Activated naive CD4-positive, alpha-beta T cell (primary cell): ENCODE measurements at places on chromosomes 11 and 22.

DNA sequence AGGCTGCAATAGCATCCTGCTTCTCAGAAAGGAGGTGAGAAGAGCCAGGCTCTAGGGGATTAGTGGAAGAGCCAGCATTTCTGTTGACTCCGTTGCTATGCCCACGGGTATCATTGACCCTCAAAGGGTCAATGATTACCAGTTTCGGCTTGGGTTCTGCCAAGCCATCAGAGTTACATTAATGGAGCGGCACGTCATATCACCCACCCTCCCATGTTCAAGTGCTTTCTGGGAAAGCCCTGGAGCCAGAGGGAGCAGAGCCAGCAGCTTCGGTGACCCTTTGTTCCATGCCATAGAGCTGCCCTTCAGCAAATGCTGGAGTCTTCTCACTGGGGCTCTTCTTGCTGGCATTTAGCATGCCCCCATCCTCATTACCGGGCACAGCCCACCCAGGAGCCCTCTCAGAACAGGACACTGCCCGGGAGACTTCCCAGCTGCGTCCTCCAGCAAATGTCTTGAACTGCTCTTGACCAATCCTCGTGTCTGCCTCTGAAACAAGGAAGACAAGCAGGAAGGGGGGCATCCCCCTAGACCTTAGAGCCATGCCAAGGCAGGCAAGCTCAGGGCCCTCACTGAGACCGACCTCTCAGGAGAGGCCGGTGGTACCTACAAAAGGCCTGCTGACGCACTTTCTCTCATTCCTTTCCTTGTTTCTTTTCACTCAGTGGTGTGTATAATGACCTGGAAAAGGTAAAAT is 14.6 kb downstream of the KCNJ1 start:
- DNase-seq: no peak

DNA sequence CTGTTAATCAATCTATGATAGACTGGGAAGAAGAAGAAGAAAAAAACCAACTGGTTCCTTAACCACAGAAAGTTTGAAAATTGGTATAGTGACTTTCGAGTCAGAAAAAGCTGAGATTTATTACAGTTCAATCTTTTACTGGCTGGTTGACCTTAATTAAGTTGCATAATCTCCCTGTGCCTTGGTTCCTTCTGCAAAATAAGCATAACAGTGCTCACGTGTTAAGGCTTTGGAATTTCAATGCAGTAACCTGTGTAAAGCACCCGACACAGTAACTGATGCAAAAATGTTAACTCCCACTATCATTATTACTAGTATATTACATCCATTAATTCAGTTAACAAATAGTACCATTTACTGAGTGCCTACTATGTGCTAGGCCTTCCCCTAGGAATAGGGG is 22.6 kb upstream of the E2F8 start:
- no peak for DNase-seq

GRCh38 chr11:131985846-131986301 is 615.5 kb downstream of the NTM start:
- no peak for DNase-seq

GRCh38 chr11:12817681-12818332 is 143.6 kb downstream of the TEAD1 start:
- no peak for DNase-seq

GRCh38 chr11:40129266-40129665 is 1330.2 kb downstream of the LRRC4C start:
- no peak for DNase-seq

GRCh38 chr22:46969491-46969890 is 207.0 kb downstream of the TBC1D22A start:
- DNase-seq: no peak

- DNase-seq: no peak
Measured at GRCh38 chr11:65431451-65432099, 9.0 kb downstream of the NEAT1 start.

DNA sequence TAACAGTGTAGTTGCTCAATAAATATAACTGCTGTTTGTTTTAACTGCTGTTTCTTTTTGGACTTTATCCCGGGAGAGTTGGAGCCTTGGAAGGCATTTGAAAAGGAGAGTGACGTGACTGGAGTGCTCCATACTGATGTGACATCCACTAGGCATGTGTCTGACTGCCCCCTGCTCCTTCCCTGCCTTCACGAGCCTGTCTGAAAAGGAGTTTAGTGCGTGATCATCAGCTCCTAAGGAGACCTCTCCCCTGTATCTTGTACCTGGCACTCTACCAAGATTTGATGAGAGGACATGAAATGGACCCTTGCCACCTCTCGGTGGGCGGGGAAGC is 22.9 kb downstream of the ZBTB16 start:
- no peak for DNase-seq

DNA sequence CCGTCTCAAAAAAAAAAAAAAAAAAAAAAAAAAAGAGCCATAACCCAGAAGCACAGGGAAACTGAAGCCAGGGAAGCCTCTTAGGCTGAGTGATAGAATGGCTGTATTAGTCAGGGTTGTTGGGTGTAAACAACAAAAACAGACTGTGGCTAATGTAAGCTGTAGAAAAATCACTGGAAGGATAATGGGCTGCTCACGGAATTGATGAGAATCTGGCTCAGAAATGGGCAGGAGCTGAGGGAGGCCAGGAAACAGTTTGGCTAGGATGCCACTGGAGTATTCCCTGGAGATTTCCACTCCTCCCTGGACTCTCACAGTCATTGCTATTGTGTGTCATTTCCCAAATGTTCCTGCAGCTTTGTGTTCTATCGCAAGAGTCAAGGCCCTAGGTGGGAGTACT is 22.4 kb downstream of the SLC22A6 start:
- DNase-seq: no peak

DNA sequence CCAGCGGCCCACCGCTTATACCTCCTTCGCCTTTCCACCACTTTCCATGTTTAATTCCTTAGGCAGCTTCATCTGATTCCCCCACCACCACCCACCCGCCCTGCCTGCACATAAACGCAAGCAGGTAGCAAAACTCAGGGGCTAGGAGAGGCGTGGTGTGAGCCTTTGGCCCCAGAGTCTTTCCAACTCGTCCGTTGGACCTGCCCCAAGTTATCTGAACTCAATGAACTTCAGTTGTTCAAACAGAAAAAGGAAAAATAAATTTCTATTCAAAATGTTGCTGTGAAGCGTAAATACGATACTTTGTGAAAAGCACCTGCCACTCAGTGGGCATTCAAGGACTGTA is 814 bp upstream of the CDON start:
- no peak for DNase-seq

- DNase-seq: no peak
Measured at GRCh38 chr11:13238879-13239514, 38.6 kb upstream of the BMAL1 start.

GRCh38 chr11:31397239-31397834 is 27.7 kb downstream of the DNAJC24 start:
- no peak for DNase-seq

- DNase-seq: no peak
Measured at GRCh38 chr11:119501777-119502405, 78.9 kb upstream of the THY1 start.

- DNase-seq: no peak
Measured at GRCh38 chr11:73759610-73760134, 1.2 kb downstream of the RAB6A start.

DNA sequence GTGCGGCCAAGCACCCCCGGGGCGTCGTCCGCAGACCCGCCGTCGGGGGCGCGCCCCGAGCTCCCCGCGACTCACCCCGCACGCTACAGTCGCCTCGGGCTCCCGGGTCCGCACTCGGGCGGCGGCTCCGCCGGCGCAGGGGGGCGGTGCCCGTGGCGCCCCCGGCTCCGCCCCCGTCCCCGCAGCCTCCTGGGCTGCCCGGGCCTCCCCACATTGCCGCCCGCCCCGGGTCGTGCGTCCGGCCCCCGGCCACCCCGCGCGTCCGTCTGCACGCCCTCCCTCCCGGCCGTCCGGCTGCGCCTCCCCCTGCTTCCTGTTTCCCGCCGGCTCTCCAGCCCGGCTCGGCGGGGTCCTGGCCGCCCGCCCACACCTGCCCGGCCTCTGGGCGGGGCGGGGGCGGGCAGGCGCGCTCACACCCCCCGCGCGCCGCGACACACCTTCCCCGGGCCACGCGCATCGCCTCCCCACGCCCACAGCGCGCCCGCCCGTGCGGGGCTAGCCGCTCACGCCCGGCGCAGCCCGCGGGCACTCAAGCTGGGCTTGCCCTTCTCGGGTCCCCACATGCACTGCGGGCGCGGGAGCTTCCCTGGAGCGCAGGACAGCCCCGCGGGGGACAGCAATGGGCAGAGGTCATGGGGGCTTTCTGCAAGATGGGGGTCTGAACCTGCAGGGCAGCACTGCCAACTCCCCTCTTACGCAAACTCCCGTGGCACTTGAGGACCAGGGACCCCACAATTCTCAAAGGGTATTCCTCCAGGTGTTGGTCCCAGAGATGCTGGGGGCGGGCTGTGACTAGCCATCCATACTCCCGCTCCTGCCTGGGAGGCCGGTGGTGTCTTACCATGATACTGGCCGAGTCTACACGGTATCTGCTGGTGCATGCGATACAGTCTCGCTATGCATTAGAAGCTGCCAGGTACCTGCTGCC is at the start of gene CARD10:
Gene CARD10, minus strand, starts transcription at position 148 of the 928 bp plus-strand sequence. CDS start 215 bp downstream, outside the sequence.
- no peak for DNase-seq

- DNase-seq: no peak
Measured at GRCh38 chr11:56103210-56103737, at the start of gene OR8H2. OR8H2 (plus strand) TSS chr11:56103687; CDS start chr11:56105043, 1,356 bp downstream.

DNA sequence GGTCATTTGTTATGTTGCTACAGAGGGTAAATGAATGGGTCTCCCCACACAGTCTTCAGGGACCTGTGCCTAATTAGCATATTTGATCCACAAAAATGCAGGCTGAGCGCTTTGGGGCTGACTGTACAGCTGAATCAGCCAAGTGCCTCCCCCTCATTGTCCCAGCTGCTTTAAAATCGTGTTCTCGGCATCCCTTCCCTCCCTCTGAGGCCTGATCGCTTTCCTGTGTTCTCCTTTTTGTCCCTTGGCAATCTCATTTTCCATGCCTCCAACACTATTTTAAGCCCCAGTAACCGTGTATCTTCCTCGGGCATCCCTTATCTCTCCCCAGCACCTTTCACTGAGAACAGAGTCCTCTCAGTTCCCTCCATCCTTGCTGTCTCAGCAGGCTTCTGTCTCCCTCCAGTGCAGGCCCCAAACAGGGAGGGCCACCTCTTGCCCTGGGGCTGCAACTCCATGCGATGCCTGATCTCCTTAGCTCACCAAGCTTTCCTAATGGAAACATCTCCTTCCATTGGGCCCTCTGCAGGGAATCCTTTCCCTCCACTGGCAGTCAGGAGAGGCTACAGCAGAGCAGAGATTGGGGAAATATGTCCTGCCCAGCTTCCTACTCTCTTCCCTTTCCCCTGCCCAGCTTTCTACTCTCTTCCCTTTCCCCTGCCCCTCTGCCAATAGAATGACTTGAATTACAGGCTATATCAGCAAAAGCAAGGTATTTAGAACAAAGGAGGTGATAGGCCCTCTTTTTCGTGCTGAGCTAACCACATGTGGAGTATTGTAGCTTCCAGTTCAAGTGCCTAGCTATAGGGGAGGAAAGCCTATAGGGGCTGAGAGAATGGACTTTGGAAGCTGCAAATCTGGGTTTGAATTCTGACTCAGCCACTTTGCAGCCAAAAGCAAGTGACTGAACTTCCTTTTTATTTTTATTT is 13.8 kb downstream of the UQCR10 start:
- DNase-seq: no peak

DNA sequence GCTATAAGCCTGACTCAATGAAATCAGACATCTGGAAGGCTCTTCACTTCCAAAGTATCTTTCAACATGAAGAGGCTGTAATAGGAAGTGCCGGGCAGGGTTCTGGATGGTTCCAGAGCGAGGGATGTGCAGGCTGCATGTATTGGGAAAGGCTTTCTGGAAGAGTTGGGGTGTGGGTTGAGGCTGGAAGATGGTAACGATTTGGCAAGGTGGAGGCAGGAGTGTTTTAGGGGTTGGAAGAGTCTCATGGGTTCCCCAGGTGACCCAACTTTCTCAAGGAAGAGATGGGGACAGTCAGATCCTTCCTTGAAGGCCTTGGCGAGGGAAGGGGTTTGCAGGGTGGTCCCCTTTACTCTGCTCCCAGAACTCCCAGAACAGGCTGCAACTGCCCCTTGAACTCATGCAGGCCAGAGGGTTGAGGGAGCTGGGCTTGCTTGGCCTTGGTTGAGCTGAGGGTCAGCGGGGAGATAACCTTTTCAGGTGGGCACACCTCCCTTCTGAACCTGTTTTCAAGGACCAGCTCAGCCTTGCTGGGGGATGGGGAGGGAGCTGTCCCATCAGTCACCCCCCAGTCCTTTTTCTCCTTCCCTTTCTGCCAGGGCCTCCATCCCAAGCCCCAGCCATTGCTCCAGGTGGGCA is 9.4 kb upstream of the POU2F3 start:
- DNase-seq: no peak

GRCh38 chr11:75779960-75780359 is 11.4 kb downstream of the DGAT2 start:
- DNase-seq: no peak

- DNase-seq: no peak
Measured at GRCh38 chr11:40328890-40329614, 1130.4 kb downstream of the LRRC4C start.

DNA sequence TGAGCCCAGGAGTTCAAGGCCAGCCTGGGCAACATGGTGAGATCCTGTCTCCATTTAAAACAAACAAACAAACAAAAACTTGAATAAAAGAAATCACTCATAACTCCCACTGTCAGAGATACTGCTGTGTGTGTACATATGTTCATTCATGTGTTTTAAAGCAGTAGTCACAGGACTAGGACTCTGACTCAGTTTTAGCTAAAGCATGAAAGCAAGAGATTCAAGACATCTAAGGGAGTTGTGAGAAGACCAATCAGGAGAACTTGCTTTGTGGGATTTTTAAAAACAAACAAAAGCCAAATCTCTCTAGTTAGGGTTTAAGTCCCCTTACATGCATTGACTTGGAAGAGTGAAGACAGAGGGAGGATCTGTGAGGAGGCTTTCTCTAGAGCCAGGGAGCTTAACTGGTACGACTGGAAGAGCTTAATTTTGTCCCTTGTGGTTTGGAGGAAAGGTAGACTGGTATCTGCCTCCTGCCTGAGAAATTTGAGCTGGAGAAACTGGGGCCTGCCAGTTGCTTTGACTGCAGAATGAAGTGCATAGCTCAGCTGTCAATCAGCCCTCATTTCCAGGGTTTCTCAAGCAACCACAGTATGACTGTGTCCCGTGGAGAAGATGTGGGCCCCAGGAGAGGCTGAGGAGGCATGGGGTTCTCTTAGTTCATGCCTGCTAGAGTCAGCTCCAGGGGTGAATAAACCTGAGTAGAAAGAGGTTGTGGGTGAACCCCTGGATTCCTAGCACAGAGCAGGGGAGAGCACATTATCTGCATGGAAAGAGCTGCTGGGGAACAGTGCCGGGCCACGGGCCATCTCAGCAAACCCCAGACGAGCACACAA is 30.6 kb downstream of the EXPH5 start:
- DNase-seq: no peak

- no peak for DNase-seq
Measured at GRCh38 chr22:50173983-50174355, 3.4 kb downstream of the PANX2 start.

DNA sequence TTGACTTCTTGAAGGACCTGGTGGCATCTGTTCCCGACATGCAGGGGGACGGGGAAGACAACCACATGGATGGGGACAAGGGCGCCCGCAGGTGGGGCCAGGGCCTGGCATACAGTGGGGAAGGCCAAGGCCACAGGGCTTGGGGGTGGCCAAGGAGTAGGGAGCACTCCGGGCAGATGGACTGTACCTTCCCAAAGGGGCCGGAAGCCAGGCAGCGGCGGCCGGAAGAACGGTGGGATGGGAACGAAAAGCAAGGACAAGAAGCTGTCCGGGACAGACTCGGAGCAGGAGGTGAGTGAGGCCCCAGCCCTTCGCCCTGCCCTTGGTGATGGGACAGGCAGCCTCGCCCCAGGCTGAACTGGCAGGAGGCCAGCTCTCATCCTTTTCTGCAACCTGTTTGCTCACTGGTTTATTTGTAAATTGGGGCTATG is 1.2 kb downstream of the DRAP1 start:
- no peak for DNase-seq
